ENCODE measurements at places on chromosomes 11 and 22. TPM values are rescaled to one million over a fixed set of nuclear protein-coding genes. Genes with fewer than 3 reads are reported as not detected.

Gene ARRB1
- total RNA-seq = 5.9 TPM

Gene SAA4
- not detected for total RNA-seq

Gene CRACR2B
- 0.78 TPM for total RNA-seq

Gene KRTAP5-6
- total RNA-seq = not detected

Gene ALDH3B1
- total RNA-seq = 25.6 TPM
